Stimulated activated naive CD4-positive, alpha-beta T cell (primary cell): ENCODE measurements at places on chromosomes 16 and 17.
A peak's percentile ranks its signal among the peaks of the same experiment; 100 is the strongest.

DNA sequence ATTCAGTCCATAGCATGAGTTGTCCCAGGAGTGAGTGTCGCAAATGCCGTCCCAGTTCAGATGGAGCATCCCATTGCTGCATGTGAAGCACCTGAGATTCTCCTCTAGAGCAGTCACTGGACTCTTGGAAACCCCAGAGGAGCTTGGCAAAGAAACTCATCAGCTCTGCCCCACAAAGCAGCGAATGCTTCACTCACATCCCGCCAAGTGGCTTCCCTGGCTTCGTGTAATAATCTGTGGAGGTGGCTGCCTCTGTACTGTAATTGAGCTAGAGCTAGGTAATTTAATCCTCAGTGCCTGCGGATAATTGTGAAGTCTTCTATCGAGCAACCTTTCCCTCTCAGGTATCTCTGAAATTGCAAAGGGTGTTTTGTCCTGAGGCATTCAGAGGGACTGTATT, 107.1 kb downstream of the SNX29 start:
- no peak for DNase-seq

GRCh38 chr17:8740486-8740885, 4.2 kb downstream of the CCDC42 start:
- DNase-seq, result peak; percentile 33

DNA sequence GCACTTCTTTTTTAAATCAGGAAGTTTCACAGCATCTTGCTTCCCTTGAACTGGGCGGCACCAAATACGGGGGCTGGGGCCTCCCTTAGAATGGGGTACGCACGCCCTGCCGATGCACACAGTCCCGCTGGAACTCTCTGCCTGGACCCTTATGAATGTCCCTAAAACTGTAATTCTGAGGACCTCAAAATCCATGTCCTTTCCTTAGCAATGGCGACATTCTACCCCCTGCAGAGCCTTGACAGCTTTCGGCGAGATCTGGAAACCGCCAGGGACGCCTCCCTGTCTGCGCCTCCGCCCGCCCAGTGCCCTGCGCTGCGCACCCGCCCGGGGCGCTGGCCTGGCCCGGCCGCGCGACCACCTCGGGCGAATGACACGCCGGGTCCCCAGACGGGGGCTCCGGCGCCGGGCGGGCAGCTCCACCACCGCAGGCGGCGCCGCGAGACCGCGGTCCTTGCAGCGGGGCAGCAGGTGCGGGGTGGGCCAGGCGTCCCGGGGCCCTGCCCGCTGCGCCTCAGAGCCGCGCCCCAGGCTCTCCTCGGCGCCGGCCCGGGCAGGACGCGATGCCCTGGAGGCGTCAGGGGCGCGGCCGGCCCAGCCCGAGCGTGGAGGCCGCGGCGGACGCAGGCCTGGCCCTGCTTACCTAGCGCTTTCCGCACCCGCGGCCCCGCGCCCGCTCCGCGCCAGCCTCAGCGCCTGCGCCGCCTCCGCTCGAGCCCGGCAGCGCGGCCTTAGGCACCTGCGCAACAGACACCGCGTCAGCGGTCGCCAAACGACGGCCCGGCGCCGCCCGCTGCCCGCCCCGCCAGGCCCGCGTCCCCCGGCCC, 548 bp downstream of the HAGH start:
- DNase-seq, result peak; percentile 91

DNA sequence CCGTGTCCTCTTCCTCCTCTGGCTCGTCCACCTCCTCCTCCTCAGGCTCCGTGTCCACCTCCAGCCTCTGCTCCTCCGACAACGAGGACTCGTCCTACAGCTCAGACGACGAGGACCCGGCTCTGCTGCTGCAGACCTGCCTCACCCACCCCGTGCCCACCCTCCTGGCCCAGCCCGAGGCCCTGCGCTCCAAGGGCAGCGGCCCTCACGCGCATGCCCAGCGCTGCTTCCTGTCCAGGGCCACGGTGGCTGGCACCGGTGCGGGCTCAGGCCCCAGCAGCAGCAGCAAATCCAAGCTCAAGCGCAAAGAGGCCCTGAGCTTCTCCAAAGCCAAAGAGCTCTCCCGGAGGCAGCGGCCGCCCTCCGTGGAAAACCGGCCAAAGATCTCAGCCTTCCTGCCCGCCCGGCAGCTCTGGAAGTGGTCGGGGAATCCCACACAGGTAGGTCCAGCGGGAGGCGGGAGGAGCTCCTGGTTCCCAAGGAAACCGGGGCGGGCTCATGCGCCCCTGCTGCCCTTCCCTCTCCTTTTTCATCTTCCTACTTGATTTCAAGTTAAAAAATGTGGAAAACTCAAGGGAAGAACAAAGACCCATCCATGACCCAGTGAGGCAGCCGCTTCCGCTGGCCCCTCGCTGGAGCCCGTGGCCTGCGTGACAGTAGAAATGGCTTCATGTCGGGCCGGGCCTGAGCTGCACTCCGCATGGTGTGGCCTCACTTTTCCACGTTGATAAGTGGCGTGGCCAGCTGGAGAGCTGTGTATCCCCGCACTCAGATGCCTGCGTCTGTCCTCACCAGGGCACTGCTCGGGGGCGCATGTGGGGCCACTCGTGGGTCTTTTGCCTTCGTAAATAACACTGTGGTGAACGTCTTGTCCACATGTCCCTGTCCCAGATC, 50.7 kb downstream of the ACTG1 start:
- DNase-seq, result no peak

GRCh38 chr16:1511662-1512569, 18.8 kb downstream of the TELO2 start:
- DNase-seq, result no peak

GRCh38 chr16:19297454-19297853, 11.9 kb downstream of the CLEC19A start:
- no peak for DNase-seq

GRCh38 chr17:53527473-53527872, 295.3 kb upstream of the KIF2B start:
- DNase-seq, result no peak
